LoVo (cell line): ENCODE measurements at places on chromosomes 4 and X.
A peak's percentile ranks its signal among the peaks of the same experiment; 100 is the strongest.

DNA sequence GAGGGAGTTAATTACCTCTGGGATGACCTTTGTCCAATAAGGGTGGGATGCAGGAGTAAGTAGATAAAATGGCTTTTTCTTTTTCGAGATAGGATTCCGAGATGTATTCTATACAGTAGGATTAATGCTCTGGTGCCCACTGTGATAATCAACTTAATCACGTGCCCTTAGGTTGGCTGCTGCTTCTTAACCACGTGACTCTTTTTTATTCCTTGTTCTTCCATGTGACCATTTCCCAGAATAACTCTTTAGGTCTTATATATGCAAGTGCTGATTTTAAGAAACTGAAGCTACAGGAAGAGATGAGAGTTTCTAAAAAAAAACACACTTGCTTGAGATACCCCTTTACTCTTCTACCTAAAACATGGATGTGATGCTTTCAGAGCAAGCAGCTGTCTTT, 1628.9 kb downstream of the PCDH7 start:
- DNase-seq = no peak

- DNase-seq = no peak
Measured at GRCh38 chr4:2875556-2875955, 31.9 kb downstream of the ADD1 start.

DNA sequence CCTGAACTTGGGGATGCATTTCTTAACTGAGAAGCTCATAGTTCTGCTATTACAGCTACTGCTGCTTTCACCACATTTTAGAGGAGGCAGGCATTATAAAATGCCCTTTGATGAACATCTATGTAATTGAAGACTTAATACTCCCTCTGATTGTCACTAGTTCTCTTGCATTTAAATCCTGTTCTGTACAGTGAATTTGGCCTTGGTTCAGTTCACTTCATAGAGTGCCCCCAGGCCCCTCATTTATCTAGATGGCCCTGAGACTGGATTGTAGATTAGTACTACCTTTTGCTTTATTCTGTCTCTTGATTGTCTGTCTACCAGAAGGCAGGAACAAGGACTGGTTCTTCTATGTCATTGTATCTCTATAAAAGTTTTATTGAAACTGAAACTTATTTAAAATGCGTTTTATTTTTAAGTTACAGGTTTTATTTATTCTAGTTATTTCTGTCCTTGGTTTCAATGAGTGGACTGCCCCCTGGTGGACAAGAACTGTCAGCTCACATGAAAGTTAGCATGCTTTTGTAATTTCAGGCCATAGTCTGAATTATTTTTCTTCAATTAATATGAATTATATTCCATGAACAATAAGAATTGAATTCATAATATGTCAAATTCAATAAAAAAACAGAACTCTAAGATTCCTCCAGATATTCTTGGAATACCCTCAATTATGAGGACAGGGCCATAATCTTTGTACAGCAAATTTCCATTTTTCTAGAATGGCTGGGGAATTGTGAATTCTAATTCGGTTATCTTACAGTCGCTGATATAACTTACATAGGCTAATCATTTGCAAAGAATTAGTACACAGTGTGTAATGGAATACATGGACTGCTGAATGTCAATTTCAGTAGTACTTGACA, 47.2 kb upstream of the TMEM33 start:
- peak; percentile 62 for DNase-seq

DNA sequence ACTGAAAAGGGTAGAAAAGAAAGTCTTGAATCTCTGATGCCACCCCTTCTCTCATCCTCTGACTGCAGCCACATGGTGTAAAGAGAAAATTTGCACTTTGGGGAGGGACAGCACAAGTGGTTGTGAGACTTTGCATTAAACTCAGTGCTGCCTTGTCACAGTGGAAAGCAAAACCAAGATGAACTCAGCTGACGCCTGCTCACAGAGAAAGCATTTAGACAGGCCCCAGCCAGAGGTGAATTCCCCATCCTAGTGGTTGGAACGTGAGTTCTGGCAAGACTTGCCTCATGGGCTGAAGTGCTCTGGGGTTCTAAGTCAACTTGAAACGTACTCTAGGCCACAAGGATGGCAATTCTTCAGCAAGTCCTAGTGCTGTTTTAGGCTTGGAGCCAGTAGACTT, 1101.4 kb downstream of the ADGRL3 start:
- no peak for DNase-seq

- no peak for DNase-seq
Measured at GRCh38 chr4:87192145-87192919, 28.1 kb downstream of the KLHL8 start.

- DNase-seq = no peak
Measured at GRCh38 chr4:148069086-148069894, 337.4 kb downstream of the ARHGAP10 start.

DNA sequence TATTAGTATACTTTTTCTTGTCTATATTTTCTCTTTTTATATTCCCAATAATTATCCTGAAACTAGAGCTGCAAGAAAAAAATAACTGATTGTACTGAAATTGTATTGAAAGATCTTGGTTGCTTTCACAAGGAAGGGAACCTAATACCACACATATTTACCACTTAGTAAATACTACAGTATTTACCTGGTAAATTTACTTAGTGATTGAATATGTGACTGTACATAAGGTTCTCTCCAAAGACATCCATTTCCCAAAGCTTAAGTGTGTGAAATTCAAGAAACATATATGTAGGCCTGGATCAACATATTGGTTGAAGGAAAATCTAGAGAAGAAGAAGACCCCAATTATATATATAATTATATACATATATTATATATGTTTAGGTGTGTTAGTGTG, 1272.7 kb downstream of the C4orf33 start:
- no peak for DNase-seq

DNA sequence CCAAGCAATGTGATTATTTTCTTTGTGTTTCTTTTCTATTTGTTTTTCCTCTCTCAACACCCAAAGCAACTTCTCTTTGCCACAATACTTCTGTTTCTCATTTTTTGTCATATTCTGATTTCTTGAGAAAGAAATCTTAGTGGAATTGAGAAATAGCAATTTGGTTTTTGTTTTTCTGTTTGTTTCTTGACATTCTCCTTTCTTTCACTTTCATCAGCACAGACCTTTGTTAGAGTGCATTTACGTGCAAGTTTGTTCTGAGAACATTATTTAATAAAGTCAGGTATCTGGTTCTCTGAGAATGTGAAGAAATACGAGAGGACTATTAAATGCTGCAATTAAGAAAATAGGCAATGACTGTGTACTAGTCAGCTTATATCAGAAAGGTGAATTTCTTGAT, 608.1 kb upstream of the AADAT start:
- no peak for DNase-seq

GRCh38 chrX:100895365-100896075, 21.4 kb upstream of the NOX1 start:
- peak; percentile 4 for DNase-seq

DNA sequence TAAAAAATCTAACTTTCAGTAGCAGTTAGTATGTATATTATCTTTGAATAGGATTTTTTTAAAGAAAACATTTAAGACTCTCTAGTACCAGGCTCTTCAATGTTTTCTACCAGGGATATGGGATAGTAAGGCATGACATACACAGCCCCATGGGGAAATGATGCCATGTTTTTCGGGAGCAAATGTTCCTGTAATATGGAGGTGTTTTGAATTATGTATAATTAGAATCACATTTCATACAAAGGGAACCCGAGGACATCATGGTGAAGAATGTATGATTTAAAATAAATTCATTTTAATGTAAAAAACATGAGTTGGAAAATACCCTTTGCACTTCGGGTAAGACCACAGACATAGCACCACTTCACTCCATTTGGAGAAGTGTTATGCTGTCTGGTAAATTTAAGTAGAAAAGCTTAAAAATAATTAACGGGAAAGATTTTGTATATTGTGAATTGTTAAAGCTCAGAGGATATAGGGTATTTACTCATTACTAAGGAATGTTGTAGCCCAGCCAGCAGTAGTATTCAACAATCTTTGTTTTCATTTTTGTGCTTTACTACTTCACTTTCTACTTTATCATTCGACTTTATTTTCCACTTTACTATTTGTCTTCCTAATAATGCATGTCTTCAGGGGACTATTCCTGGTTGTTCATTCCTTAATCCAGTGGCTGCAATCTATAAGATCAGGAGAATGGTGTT, 2050.7 kb downstream of the ARAP2 start:
- DNase-seq = no peak

GRCh38 chr4:76515975-76516843, 81.2 kb downstream of the SHROOM3 start:
- no peak for DNase-seq

- no peak for DNase-seq
Measured at GRCh38 chr4:40782876-40783275, 33.1 kb downstream of the NSUN7 start.

- no peak for DNase-seq
Measured at GRCh38 chr4:13032936-13033335, 451.2 kb downstream of the RAB28 start.

DNA sequence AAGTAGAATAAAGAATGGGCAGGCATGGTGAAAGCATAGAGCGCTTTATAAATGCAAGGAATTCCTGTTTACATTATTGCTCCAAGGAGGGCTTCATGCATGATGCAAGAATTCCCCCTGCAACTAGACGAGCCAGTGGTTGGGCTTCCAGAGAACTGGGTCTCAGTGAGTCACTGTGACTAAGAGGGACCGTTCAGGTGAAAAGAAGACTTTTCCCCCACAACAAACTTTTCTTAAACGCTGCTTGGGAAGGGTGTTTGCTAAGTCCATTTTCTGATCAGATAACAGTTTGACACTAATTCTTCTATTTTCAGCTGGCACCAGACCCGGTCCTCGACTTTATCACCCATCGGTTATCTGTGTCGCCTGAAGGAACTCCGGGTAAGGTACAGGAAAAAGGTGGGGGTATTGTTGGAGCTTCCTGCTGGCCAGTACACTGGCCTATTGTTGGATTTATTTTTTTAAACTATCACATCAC, 40.1 kb downstream of the LDB2 start:
- DNase-seq = no peak

DNA sequence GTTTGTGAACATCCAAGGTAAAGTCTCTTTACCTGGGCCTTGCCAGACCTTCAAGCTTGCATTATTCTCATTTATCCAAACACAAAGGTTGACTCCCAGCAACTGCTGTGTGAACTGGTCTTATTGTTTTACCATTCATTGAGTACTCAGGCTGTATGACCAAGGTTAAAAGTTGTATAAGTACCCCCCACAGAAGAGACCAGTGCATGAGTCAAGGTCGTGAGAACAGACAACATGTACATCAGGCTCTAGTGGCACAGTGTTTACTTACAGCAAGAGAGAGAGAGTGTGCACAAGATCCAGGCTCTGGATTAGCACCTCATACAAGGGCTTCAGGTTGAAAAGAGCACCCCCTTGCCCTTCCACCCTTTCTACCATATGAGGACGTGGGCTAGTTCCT, 77.4 kb upstream of the EFNB1 start:
- DNase-seq = no peak

DNA sequence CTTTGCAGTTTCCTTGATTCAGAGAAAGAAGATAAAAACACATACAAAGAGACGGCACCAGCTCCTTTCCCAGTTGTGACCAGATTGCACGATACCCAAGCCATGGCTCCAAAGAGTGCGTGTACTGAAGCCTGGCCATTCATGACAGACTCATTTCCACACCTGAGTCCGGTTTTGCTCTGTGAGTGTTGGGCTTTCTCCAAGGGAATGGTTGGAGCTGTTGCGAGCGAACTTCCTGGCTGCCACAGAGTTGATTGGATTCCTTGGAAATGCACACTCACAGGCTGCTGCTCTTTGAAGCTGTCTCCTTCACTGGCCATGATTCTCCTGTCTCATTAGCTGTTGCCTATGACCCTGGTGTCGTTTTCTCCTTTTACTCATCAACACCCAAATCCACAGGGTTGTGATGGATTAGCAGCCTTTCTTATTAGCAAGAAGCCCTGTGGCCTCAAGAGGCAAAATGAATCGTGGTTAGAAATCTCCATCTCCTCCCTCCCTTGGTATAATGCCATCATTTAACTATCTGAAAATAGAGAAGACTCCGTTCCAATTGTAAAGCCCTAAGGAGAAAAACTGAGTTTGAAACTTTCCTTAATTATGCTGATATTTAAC, 43.9 kb upstream of the BBS12 start:
- DNase-seq = no peak

- peak; percentile 5 for DNase-seq
Measured at GRCh38 chr4:154349829-154350228, 141.8 kb downstream of the DCHS2 start.

DNA sequence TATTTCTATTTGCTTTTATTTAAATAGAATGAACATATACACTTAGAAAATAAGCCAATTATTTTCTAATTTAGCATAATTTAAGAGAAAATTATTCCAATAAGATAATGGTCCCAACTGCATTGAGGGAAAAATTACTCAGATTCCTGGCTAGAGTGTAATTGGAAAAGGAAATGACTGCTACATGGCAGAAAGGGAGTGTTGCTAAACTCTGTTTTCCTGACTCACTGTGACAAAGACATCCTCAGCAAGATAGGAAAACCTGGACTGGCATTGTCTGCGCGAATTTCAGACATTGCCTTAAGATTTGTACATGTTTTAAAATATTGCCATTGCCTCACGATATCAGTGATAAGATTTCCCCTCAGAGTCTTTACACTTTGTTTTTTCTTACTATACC, 8.2 kb downstream of the TNIP3 start:
- DNase-seq = peak; percentile 29

DNA sequence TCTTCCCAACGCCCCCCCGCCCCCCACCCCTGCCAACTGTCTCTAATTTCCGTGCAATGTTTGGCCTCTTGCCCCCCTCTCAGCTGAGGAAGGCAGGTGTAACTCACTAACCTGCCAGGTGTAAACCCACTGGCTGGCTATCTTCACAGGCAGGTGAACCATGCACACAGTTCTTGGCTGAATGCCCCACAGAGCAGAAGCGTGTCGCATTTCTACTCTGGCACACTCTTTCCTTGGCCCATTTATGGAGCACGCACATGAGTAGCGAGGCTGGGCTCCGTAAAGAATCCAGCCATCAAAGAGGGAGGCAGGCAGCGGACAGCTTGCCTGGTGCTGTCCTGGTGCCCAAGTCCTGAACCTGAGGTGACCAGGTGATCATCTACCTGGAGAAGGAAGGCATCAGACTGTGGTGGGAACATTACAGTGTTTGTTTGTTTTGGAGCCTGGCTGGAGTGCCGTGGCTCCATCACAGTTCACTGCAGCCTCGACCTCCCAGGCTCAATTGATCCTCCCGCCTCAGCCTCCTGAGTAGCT, 39.2 kb upstream of the CRMP1 start:
- DNase-seq = no peak

GRCh38 chr4:80685214-80685613, 345.3 kb upstream of the BMP3 start:
- DNase-seq = no peak

- no peak for DNase-seq
Measured at GRCh38 chr4:18626366-18626765, 604.8 kb upstream of the LCORL start.

DNA sequence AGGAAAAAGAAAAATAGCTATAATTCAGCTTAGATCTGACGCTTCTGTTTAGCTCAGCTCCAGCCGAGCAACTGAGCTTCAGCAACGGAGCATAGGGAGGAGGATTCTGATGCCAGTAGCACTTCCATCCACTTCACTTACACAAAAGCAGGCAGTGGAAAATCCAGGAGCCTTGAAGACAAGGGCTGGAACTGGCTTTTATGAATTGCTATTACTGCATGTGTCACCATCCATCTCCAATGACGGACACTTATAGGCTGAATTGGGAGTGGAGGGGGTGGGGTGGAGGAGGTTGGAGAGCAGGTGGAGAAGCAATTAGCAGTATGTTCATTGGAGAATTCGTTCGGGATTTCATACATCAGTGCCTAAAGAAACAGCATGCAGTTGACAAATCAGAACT, 15.6 kb downstream of the ENOX2 start:
- no peak for DNase-seq
